ENCODE measurements at places on chromosomes 7 and 10. TPM values are rescaled to one million over a fixed set of nuclear protein-coding genes. Genes with fewer than 3 reads are reported as not detected.

The TMEM270 gene
- total RNA-seq: not detected

The SPDYE1 gene
- total RNA-seq: not detected

The CLCN1 gene
- total RNA-seq: not detected

The URGCP gene
- 32.2 TPM for total RNA-seq

The TUBAL3 gene
- not detected for total RNA-seq

The CCDC6 gene
- total RNA-seq: 103 TPM

The DNAJC2 gene
- total RNA-seq: 68.6 TPM

The RINT1 gene
- total RNA-seq: 21.9 TPM

The RADIL gene
- 0.26 TPM for total RNA-seq

The IMPDH1 gene
- 95.8 TPM for total RNA-seq

The SDK1 gene
- 0.15 TPM for total RNA-seq

The TRIM50 gene
- not detected for total RNA-seq

The STAG3 gene
- total RNA-seq: 25.0 TPM

The CALML3 gene
- not detected for total RNA-seq

The ZNF3 gene
- 26.1 TPM for total RNA-seq

The PDZD7 gene
- total RNA-seq: 0.47 TPM

The CPA1 gene
- not detected for total RNA-seq

Measured in activated T-helper 1 cell treated with anti-CD3 and anti-CD28 coated beads, Interleukin-12 subunit alpha, Interleukin-12 subunit beta, Interleukin-2, Interleukin-4 antibody, amounts not matched to agents 30 ng/mL and 10 ng/mL and 1 ng/mL, durations not matched to agents 14 hours and 24 hours and 36 hours (primary cell).